DMS 273 treated with DMSO at 0.1 percent for 48 hours (cell line): ENCODE measurements at places on chromosomes 3 and 15.

DNA sequence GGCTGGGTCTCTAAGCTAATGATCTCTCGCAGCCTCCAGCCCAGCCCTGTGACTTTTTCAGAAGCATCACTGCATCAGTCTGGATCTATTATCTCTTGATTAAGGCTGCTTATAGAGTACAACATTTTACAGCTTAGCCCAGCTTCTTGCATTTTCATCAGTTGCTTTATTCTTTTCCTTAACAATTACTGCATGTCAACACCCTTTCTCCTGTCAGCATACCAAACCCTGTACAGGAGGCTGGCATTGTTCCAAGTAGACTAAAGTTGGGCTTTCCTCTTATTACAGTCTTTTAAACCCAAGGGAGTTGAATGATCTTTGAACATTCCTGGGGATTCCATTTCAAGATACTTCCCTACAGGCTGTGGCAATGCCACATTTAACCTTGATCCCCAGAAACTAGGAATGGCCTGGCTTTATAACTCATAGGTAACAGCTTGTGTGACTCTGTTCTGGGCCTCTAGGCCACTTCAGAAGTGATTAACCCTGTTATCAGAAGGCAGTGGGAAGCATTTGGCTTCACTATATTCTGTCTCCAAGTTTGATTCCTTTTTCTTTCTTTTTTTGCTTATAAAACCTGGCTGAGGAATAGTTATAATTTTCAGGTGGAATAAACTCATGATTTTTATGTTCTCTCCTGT lies 182.9 kb downstream of the KCNMB2 start:
- DNase-seq = peak; percentile 38

- DNase-seq = no peak
Observed at GRCh38 chr3:5343459-5343858, 156.0 kb downstream of the EDEM1 start.

- DNase-seq = no peak
Observed at GRCh38 chr15:27028858-27029477, 58.0 kb downstream of the GABRG3 start.

- no peak for DNase-seq
Observed at GRCh38 chr3:185153171-185153771, 411 bp upstream of the C3orf70 start.

GRCh38 chr3:58556761-58557221 lies 19.8 kb upstream of the ACOX2 start:
- peak; percentile 98 for DNase-seq
